ENCODE measurements at places on chromosomes 2 and 18. TPM values are rescaled to one million over a fixed set of nuclear protein-coding genes. Genes with fewer than 3 reads are reported as not detected.

KIF1A gene
- 281 TPM for total RNA-seq

DSEL gene
- total RNA-seq = 20.6 TPM

DAW1 gene
- total RNA-seq = 0.84 TPM

IL1A gene
- total RNA-seq = 0.74 TPM

RABL2A gene
- 6.9 TPM for total RNA-seq

UGT1A9 gene
- not detected for total RNA-seq

IL18R1 gene
- not detected for total RNA-seq

TTL gene
- 57.1 TPM for total RNA-seq

LAMA1 gene
- 48.7 TPM for total RNA-seq

TMEM178A gene
- 14.0 TPM for total RNA-seq

SCG2 gene
- total RNA-seq = 0.77 TPM

ZBTB14 gene
- total RNA-seq = 15.8 TPM

OSBPL1A gene
- 77.1 TPM for total RNA-seq

HJURP gene
- total RNA-seq = 56.6 TPM

CRYGD gene
- 0.98 TPM for total RNA-seq

DNA sequence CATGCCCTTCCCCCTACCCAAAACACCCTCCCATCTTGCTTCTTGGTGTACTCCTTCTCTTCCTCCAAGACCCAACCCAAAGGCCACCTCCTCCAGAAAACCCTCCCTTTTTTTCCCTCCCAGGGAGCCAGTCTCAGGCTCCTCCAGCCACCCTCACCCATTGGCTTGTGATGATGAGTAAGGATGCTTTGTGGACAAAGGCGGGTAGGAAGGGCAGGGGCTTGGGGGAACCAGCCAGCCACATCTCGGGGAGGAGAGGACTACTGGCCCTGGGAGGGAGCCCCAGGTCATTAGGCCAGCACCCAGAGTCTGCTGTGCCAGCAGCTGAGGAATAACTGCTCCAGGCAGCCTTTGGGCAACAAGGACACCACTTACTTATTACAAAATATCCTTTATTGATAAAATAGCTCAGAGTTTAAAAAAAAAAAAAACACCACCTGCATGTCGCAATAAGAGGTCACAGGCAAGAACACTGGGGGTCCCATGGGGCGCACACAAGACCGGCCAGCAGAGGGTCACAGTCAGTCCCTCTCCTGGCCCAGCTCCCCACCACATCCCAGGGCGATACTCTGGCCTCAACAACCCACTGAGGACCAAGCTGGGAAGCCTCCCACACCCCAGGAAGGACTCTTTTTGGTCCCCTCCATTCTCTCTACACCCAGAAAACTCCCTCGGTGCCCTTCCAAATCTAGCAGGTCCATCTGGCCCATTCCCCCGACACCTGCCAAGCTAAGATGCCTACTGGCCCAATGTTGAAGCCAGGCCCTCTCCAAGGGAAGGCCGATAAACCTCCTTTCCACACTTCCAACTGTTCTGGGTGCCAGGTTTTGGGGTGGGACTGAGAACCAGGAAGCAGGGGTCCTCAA lies 3.6 kb downstream of the ADRA2B start:
- DNase-seq = no peak

- DNase-seq = no peak
Observed at GRCh38 chr2:174325373-174326160, 9.2 kb upstream of the SP9 start.

GRCh38 chr2:5039241-5039975 lies 652.8 kb upstream of the SOX11 start:
- no peak for DNase-seq

DNA sequence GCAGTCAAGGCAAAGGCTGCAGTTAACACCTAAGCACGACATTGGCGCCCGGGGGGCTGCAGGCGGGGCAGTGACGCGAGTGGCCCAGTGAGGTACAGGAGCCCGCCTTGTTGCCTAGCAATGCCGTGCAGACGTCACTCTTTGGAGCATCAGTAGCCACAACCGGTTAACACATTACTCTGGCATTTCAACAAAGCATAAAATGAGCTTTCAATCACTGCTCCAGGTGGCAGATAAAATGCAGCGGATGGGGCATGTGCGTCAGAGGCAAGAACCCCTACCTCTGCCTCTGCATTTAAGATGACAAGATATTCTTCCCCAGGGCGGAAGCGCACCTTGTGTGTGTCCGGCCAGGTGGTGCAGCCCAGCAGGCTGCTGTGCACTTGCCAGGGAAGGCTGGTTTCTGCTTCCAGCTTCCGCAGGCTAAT lies 139.4 kb downstream of the MTCL1 start:
- DNase-seq = no peak

DNA sequence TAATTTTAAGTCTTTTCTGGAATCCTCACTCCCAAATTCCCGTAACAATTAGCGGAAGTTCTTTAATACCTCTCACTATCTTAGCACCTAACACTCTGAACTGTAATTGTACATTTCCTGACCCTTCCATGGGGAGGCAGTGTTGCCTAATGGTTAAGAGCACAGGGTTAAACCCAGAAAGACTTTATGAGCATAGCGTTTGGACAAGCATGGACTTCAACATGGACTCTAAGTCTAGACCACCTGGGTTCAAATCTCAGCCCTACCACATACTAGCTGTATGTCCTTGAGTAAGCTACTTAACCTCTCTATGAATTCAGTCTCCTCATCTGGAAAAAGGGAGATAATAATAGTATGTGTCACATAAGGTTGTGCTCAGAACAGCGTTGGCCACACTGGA lies 13.0 kb downstream of the ANTXR1 start:
- DNase-seq = no peak

GRCh38 chr2:162062559-162062958 lies 11.5 kb downstream of the DPP4 start:
- DNase-seq = no peak

DNA sequence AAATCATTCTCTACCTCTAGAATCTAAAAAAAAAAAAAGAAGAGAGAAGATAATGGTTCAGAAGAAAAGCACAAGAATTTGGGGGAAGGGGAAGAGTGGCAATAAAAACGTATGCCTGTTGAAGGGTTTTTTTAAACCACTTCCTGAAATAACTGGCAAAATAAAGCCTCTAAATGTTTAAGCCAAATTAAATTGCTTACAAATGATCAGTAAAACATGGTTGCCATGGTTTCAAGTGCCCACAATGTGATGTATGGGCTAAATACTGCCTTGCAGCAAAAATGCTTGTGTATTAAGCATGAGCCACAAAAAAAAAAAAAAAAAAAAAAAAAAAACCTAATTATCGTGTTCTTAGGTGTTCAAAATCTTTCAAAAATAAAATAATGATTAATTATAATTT lies 60.8 kb downstream of the RBM43 start:
- no peak for DNase-seq

DNA sequence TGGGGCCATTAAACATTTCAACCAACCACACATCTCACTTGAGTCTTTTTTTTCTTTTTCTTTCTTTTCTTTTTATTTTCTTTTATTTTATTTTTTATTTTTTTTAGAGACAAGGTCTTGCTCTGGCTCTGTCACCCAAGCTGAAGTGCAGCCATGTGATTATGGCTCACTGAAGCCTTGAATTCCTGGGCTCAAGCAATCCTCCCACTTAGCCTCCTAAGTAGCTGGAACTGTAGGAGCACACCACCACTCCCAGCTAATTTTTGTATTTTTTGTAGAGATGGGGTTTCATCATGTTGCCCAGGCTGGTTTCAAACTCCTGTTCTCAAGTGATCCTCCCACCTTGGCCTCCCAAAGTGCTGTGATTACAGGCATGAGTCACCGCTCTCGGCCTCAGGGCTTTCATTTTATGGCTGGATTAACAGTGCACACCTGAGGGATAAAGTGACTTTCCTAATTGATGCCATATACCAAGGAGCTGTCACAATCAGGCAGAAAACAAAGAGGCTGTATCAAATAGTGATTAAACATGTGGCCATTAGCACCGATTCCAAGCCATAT lies 21.5 kb downstream of the KIAA2012 start:
- no peak for DNase-seq

DNA sequence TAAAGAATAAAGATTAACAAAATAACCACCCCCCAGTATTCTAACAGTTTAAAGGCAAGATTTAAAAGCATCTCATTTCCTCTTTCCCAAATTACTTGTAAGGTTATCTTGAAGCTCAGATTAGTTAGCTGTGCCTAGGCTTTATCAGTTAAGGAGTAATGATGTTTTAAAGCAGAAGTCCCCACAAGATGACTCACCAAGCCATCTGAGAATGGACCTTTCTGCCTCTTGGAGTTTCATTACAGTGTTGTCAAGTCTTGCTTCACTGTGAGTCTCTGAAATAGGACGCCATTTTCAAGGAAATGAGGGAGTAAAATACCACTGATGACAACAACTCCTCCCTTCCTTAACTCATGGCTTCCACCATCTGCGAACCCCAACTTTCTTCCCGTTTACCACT lies 35.9 kb downstream of the ZNF385B start:
- DNase-seq = no peak

- DNase-seq = no peak
Observed at GRCh38 chr2:74290066-74290465, 53.1 kb downstream of the SLC4A5 start.

- no peak for DNase-seq
Observed at GRCh38 chr2:121816797-121817196, 61.3 kb downstream of the TSN start.

DNA sequence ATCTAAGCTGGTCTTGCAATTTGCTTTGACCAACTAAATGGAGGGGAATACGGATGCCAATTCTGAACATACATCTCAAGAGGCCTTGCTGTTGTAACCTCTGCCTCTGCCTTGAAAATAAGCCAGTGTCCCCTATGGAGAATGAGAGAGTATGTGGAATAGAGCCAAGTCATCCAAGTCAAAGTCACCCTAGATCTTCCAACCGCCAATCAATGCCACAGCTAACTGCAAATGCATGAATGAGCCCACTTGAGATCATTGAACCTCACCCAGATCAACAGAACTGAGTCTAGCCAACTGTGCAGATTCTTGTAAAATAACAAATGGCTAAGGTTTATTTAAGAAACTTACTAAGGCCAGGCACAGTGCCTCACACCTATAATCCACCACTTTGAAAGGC lies 139.8 kb upstream of the TANK start:
- DNase-seq = no peak

DNA sequence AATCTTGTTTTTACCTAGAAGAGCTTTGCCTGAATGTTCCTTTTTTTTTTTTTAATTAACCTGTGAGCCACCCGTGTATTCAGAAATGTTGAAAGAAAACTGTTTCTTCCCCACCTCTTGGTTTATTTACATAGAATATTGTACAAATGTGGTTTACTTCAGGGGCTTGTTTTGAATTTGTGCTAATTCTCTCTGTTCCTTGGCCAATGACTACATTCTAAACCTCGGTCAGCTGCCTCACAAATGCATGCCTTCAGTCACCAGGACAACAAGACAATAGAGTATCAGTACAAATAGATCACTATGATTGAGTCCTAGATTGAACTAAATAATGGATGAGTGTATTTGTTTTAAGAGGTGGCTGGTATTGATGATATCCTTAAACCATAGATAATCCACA lies 36.0 kb downstream of the AGFG1 start:
- no peak for DNase-seq

DNA sequence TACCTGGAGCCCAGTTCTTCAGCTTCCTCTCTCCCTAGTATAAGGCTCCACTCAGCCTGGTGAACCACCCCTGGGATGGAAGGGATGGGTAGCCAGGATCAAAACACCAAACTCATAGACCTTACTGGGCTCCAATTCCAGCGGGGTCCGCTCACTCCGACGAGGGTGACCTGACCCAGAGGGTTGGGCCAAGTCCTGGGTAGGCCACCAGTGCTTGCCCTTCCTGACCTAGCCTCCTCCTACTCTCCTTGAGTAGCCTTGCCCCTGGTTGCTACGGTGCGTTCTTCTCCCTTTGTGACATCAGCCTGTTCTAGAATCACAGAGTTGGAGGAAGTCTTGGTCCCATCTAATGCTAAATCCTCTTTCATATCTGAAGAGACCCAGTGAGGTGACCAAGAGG lies 537 bp upstream of the STAT4 start:
- DNase-seq = no peak

GRCh38 chr2:85758361-85759256 lies 4.8 kb downstream of the ATOH8 start:
- no peak for DNase-seq

GRCh38 chr2:10346929-10347561 lies 44.3 kb downstream of the HPCAL1 start:
- no peak for DNase-seq

DNA sequence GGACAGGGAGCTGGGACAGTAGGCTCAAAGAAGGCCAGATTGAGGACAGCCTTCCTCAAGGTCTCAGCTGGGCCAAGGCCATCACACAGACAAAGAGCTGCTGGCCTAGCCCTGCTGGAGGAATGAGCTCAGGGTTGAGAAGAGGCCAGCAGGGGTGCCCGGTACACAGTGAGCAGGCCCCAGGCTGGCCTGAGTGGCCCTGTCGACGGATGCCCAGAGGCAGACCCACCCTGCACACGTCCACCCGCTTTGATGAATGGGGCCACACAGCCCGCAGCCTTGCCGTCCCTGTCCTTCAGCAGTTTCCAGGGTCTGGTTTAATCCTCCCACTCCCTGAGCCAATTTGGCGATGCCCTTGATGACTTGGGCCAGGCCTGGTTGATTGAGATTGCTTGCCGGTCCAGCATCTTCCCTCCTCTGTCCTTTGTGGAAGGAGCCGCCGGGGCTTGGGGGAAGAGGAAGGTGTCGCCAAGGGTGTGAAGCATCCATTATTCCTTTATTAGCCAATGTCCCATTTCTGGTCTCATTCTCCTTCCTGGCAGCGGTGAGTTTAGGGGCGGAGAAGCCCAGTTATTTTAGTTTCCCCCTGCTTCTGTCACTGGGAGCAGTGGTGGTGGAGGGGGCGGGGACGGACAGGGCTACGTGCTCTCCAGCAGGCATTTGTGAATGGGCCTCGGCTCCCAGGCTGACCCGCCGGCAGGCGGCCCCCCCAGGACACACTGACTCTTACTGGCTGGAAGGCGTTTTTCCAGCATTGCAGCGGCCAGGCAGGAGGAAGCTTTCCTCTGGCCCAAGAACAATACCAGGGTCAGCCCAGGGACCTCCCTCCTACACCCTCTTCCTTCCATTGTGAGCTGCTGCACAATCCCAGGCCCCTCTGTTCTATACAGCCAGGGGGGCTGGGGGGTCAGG lies 141.8 kb downstream of the CTIF start:
- no peak for DNase-seq

DNA sequence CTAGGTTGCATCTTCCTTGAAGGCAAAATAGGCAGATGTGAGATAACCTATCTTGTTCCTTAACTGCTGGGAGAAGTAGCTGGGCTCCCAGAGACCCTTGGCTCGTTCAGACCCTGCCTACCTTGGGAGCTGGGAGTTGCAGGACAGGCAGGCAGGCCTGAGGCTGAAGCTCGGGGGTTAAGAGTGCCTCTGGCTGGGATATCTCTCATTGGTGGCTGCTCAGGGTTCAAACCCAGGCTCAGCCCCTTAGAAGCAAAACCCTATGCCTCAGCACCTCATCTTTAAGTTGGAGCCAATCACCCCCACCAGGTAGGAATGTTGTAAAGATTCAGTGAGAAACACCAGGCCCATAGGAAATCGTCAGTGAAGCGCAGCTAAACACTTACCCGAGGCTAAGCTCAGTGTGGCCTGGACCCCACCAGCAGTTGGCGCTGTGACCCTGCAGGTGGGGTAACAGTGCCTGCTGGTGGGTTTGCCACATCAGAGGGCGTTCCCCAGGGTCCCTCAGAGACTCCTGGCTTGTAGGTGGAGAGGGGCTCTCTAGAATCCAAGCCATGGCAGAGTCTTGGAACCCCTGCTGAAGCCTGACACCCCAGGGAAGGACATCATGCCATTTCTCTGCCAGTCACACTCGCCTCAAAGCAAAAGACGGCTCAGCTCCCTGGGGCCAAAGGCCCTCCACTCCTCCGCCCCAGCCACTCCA lies 54.6 kb upstream of the GPR17 start:
- peak; percentile 68 for DNase-seq
